ENCODE measurements at places on chromosomes 6 and 20. TPM values are rescaled to one million over a fixed set of nuclear protein-coding genes. Genes with fewer than 3 reads are reported as not detected.

DNA sequence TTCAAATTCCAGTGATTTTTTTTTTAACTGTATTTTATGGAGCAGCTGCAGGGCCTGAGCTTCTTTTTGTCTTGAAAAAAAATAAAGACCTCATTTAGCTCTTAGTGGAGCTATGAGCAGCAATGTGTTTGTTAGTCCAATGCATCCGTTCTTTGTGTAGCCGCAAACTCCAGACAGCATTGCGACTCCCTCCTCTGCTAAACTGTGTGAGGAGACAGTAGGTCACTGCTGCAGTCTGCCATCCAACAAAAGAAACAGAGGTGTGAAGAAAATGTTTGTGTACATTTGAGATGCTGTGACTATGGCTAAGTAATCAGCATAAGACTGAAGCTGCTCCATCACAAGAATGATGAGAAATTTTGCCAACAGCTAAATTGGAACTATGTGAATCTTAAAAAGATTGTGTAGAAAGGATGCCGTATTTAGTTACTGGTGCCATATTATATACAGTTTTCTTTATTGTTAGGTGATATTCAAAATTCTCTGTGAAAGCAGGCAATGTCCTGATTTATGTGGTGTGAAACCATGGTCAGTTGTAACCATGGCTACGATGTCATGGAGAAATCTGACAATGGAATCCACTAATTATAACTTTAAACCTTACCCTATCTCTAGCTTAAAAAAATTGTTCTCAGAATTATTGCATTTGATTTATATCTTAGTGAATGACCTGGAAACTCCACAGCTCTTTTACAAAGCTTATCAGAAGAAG lies 428.8 kb upstream of the EPHA7 start:
- DNase-seq = no peak

- DNase-seq = no peak
Measured at GRCh38 chr6:24755279-24755678, 19.5 kb upstream of the GMNN start.

DNA sequence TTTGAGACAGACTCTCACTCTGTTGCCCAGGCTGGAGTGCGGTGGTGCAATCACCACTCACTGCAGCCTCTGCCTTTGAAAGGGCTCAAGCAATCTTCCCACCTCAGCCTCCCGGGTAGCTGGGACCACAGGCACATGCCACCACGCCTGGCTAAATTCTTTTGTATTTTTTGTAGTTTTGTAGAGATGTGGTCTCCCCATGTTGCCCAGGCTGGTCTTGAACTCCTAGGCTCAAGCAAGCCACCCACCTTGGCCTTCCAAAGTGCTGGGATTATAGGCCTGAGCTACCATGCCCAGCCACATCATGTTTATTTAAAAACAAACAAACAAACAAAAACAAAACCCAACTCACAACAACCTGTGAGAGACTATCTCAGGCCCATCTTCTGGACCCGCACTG lies 29.7 kb upstream of the APCDD1L start:
- DNase-seq = no peak

The MICA gene
- 23.7 TPM for total RNA-seq

The CFAP206 gene
- total RNA-seq = 0.67 TPM

Measured in ovary (tissue), 10 donors.